ENCODE measurements at places on chromosomes 1 and 21. TPM values are rescaled to one million over a fixed set of nuclear protein-coding genes. Genes with fewer than 3 reads are reported as not detected.

Gene GBP6
- not detected for total RNA-seq

Gene CSTB
- 20.6 TPM for total RNA-seq

Gene SPTA1
- total RNA-seq, result 0.14 TPM

Gene PODN
- 0.60 TPM for total RNA-seq

Gene PPM1J
- total RNA-seq, result 0.81 TPM

Gene PAX7
- total RNA-seq, result not detected

Gene SH2D1B
- total RNA-seq, result not detected

Gene E2F2
- total RNA-seq, result 3.8 TPM

Gene OR2W3
- 0.53 TPM for total RNA-seq

Gene ACTL8
- total RNA-seq, result not detected

Gene ST7L
- 17.5 TPM for total RNA-seq

Gene PAQR6
- total RNA-seq, result 0.07 TPM

Gene MATN1
- total RNA-seq, result not detected

Gene MNDA
- total RNA-seq, result not detected

Gene SFN
- 0.13 TPM for total RNA-seq

Gene SPAG17
- not detected for total RNA-seq

Gene MANEAL
- 0.88 TPM for total RNA-seq

Gene TSPAN2
- 0.39 TPM for total RNA-seq

Gene KRTAP6-2
- not detected for total RNA-seq

Gene PRDM16
- total RNA-seq, result 0.35 TPM

Gene FMO1
- not detected for total RNA-seq

Gene LACTBL1
- total RNA-seq, result not detected

Gene KLF17
- not detected for total RNA-seq

Gene CREG1
- total RNA-seq, result 15.0 TPM

Gene SH3BP5L
- total RNA-seq, result 27.2 TPM

Gene HEYL
- not detected for total RNA-seq

Gene PLCH2
- total RNA-seq, result 0.13 TPM

Gene JUN
- 164 TPM for total RNA-seq

Gene PADI2
- total RNA-seq, result not detected

Gene RBM11
- total RNA-seq, result not detected

Gene ASH1L
- 14.4 TPM for total RNA-seq

Gene TUFT1
- 6.1 TPM for total RNA-seq

Gene KCNN3
- 1.4 TPM for total RNA-seq

Gene TP73
- total RNA-seq, result under 0.01 TPM

Gene SPRR5
- not detected for total RNA-seq

Gene HCRTR1
- 0.53 TPM for total RNA-seq

Gene GJC2
- total RNA-seq, result 1.4 TPM
